ENCODE measurements at places on chromosomes 12 and 14.

- DNase-seq: no peak
Observed at GRCh38 chr14:86973177-86973576, 1019.8 kb downstream of the GALC start.

DNA sequence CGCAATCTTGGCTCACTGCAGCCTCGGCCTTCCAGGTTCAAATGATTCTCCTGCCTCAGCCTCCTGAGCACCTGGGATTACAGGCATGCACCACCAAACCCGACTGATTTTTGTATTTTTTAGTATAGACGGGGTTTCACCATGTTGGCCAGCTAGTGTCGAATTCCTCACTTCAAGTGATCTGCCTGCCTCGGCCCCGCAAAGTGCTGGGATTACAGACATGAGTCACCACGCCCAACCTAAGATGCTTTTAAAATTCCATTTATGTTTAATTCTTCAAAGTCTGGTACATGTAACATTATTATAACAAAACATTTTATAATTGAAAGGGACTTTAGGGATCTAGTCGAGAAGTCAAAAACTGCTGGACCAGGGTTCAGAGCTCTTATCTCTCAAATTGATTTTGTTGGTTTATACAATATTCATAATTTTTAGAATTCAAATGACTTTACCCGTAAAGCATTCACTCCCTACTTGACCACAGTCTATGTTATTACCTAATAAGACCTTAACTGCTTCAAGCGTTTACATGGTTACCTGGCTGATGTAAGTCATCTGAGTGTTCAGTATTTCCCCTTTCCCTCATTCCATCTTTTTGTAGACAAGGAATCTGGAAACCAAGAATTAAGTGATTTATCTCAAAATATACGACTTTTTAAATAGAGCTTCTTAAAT lies 28.2 kb downstream of the RAP1B start:
- no peak for DNase-seq

DNA sequence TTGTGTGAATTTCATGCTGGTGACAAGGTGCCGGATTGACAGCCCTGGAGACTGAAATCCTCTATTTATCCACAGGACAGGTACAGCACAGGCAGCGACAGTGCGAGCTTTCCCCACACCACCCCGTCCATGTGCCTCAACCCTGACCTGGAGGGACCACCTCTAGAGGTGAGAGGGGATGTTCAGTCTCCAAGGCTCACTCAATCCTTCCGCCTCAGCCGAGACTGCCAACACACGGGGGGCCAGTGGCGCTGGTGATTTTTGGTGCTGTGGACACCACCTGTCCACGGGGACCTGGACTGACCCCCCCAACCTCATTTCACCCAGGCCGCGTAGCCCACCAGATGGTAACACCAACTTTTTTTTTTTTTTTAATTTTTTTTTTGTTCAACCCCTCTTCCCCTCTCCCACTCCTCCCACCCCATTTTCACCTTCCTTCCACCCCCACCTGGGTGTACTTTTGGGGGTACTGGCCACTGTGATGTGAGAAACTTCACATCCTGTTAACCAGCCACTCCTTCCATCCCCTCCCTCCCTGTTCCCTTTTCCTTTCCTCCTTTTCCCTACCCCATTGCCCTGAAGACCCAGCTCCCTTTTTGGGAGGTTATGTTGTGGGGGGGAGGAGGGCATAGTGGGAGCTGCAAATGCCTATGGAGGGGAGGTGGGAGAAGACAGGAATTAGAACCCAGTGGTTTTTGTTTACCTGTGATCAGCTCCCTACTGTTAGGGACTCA lies 12.9 kb downstream of the PCBP2 start:
- no peak for DNase-seq

DNA sequence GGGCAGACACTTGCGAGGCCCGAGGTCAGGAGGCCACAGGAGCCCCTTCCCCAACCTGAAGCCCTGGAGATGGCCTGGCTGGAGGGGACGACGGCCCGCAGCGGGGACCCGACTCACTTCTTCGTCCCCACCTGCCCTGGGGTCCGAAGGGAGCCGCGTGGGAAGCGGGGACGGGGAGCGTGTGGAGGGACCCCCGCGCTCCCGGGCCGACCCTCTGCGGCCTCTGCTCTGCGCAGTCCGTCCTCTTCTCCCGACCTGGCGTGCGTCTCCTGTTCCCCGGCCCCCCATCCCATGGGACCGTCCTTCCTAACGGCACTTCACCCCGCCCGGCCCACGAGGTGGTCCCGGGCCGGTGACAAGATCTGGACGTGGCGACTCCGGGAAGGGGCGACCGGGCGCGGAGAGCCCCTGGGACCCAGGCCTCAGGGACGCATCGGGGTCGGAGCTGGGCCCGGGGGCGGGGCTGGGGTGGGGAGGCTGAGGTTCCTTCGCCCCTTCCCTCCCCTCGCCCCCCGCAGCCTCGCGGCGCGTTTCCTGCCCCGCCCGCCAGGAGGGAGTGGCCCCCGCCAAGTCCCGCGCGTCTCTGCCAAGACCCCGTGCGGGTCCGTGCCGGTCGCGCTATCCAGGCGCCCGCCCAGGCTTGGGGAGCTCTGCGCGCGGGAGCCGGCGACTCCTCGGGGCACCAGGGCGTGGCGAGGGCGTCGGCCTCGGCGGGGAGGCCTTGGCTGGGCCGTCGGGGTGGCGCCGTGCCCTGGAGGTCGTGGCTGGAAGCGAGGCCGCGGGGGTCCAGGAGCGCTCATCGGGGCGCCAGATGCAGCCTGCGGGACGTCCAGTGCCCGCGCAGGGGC lies 97.1 kb downstream of the TNFAIP2 start:
- no peak for DNase-seq

DNA sequence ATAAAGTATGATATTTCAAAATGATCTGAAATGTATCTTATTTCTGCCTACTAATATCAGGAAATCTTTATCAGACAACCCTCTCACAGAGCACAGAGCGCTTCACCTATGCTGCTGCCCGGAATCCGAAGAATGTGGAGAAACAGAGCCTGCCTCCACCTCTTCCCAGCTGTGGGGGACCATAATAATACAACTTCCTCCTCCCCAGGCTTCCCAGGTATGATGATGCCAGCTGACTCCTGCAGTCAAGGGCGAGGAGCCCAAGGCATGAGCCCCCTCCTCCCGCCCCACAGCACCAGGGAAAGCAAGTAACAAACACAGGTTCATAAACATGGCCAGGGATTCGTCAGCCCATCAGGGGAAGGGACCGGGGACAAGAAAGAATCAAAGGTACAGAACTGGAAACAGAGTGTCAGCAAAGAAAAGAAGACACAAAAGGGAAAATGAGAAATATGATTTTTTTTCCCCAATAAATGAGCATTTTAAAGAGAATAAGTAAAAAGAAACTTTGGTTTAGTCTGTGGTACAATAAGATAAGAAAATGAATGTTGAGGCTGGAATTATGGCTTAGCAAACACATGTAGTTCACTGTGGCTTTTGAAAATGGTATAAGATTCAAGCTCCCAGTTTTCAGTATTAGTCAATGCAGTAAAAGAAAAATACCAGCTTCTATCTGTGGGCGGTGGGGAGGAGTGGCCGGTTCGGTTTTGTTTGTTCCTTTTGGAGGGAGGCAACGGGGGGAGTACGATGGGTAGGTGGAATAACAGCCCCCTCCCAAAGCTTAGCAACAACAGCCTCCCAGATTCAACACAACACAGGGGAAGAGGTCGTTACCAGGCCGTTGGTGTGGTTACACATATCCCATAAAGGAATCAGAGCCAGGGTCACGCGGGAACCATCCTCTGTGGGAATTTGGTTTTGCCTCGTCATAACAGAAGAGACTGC lies 68.3 kb downstream of the SETD3 start:
- DNase-seq: no peak

DNA sequence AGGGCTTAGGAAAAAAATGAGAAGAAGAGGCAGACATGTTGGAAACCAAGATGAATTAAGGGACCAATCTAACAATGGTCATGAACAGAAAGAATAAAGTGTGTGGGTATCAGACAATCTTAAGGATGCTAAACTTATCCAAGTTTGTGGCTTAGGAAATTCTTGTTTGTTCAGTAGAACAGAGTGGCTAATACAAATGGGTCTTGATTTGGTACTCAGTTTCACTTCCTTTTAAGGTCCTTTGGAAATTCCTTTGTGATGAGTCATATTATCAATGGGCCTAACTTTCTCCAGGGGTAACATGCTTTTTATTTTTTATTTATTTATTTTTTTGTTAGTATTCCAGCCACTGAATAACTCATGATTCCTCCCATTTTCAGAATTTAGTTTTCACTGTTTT lies 1154.7 kb upstream of the FLRT2 start:
- no peak for DNase-seq

DNA sequence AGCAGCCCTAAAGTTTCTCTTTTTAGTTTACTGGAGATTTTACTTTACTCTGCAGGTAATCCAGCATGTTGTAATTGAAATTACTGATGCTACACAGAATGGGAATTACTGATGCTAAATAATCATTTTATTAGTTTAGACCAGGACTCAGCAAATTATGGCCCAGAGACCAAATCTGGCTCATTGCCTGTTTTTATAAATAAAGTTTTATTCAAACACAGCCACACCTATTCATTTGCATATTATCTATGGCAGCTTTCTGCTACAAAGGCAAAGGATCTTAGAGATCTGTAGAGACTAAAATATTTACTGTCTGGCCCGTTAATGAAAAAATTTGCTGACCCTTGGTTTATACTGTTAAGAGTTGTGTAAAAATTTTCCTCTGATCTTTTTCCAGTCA lies 216.1 kb downstream of the FUT8 start:
- no peak for DNase-seq

All from bone marrow (tissue), 2 donors.